ENCODE measurements at places on chromosomes 16 and 17.

- no peak for DNase-seq
These were observed 204.1 kb upstream of the CIBAR2 start for GRCh38 chr16:85316321-85316919.

- no peak for DNase-seq
These were observed 26.3 kb upstream of the FZD2 start for GRCh38 chr17:44530896-44531418.

GRCh38 chr17:69869667-69870066 is 205.4 kb upstream of the KCNJ16 start:
- no peak for DNase-seq

DNA sequence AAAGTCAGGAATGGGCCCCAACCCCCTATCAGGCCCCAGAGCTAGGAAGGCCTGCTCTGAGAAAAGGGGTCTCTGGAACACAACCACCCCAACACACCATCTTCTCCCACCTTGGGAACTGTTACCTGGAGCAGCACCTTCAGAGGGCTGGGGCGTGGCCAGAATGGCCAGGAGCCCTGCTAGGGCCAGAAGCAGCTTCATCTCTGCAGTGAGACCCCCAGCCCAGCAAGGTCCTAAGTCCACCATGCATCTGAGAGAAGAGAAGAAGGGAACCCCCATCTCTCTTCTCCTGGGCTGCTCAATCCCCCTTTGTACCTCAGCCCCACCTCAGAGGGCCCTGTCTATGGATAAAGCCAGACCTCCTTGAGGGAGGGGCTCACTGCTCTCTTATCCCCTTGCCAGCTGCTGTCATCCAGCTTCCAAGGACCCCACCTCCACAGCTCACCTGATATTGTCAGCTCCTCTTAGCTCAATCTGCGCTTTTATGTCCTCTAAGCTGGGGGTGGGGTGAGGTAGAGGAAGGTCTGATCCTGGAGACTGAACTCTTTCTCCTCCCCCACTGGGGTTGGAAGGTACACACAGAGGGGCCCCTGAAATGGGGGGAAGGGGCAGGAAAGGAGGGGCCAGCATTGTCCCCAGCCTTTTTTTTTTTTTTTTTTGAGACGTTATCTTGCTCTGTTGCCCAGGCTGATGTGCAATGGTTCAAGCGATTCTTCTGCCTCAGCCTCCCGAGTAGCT is at the start of gene MPO:
MPO (minus strand) TSS at position 456 of the 738 bp plus-strand sequence; CDS start at position 279, 177 bp downstream.
- no peak for DNase-seq

- DNase-seq, result no peak
These were observed 141.0 kb downstream of the STX8 start for GRCh38 chr17:9434642-9435057.

DNA sequence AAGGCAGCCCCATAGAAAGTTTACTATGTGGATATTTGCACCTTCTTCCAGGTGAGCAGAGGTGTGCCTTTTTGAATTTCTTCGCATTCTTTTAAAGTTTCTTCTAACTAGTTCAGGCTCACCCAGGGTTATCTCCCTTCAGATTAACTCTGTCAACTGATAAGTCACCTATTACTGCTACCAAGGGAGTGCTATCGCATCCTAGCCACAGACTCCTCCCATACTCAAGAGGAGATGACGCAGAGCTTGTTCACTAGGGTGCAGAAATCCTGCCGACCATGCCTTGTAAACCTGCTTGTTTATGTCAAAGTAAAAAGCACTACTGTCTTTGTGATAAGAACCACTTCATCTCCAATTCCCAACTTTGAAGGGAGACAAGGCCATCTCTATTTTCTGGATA is 390.1 kb downstream of the RBFOX1 start:
- DNase-seq, result no peak
